Activated CD4-positive, alpha-beta T cell treated with anti-CD3 and anti-CD28 coated beads, Interleukin-2, Interleukin-4, amounts not matched to agents 100 ng/mL and 50 ng/mL, durations not matched to agents 16 hours and 8 hours (primary cell): ENCODE measurements at places on chromosomes 6 and 20.

DNA sequence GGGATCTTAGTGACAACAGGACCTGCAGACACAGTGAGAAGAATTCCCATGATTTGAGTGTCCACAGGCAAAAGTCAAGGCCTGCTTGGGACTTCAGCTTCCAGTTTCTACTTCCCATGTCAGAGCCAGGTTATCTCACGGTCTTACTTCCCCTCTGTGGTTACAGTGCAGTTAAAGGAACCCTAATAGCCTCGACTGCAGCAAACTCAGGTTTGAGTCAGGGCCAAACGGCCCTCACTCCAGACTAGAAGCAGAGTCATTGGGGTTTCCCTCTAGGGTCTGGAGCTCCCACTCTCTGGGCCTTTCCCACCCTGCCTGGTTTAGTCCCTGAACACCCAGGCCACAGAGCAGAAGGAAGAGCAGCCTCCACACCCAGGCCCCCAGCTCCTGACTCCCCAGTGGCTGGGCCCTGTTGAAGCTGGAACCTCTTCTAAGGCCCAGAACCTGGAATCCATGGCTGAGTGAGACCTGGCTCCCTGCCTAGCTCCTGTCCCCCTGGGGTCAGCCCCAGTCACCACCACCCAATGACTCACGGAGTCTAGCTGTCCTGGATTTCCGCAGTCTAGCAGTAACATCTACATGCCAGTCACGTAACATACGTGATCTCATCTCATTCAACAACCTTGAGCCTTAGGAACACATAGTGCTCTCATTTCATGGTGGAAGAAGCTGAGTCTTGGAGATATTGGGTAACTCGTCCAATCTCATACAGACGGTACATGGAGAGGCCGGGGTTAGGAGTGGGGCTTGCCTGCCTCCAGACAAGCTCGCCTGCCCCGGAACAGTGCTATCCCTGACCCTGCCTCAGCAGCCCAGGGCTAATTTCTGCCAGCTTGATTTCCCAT lies 9.2 kb upstream of the GHRH start:
- DNase-seq: no peak

DNA sequence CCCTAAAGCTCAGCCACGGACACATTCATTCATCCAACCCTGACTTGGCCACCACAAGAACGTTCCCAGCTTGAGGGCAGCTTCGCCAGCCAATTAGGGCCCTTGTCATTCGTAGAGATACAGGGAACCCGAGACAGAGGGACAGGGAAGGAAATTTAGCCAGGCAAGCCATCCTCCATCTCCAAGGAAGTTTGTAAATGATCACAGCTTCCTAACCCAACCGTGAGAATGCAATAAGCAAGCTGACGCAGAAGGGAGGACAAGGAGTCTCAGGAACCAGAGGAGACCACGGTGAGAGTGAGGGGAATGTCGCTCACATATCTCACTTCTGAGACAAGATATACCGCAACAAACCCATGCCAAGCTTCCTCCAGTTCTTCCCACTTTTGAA lies 1.4 kb downstream of the TRAM2 start:
- DNase-seq: no peak

GRCh38 chr20:49286689-49287551 lies 9.1 kb upstream of the ZNFX1 start:
- no peak for DNase-seq

- DNase-seq: no peak
Observed at GRCh38 chr6:154537511-154538325, 27.2 kb upstream of the CNKSR3 start.

DNA sequence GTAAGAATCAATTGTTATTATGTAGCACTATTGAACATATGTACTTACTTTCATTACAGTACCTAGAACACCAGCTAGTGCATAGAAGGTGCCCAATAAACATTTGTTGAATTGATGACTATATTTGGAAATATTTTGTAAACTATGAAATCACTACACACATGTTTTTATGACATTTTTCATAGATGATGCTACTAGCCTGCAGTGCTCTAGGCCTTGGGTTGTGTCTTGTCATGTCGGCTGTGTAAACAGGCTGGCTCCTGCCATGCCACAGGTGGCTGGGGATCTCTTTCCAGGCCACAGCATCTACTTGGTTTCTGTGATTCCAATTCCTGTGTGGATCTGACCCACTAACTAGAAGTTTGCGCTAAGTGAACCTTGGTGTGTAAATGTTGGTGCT lies 43.3 kb upstream of the EDN1 start:
- no peak for DNase-seq

- DNase-seq: peak; percentile 28
Observed at GRCh38 chr6:161038229-161039031, 46.9 kb downstream of the MAP3K4 start.

GRCh38 chr20:4563031-4563430 lies 158.7 kb upstream of the PRND start:
- DNase-seq: no peak

DNA sequence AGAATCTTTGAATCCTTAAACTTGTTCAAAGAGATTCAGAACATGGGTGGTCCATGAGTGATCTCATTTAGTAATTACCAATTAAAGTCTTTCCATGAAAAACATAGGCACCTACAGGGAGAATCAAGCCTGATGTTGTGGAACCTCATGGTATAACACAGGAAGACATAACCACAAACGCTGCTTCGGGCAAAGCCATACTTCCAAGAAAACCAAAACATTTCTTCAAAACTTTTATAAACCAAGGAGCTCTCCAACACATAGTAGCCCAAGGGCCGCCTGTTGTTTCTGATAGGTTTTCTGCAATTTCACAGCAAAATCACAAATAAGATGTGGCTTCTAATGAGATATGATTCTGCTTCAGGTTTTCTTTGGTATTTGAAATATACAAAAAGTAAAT lies 2.5 kb downstream of the CHD6 start:
- no peak for DNase-seq

- DNase-seq: peak; percentile 76
Observed at GRCh38 chr20:45290677-45291355, 15.8 kb upstream of the RBPJL start.

- no peak for DNase-seq
Observed at GRCh38 chr6:125797886-125798444, 7.2 kb downstream of the NCOA7 start.

DNA sequence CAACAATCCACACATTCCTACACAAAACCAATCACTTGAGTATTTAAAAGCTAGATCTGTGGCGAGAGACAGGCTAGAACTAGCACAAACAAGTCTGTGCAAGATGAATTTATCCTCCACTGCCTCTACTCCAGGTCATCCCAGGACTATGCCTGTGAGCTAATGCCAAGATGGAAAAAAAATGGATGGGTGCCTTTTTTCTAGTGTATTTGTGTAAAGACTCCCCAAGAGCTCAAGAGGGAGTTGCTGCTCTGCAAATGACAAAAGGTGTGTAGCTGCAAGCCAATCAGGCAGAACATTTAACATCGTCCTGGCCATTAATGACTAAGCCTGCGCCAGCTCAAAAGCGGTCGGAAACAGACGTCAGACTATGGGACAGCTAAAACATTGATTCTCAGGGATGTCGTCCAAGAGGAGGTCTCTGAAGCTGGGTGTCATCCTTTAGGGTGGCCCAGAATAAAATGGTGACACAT lies 21.9 kb downstream of the ATXN1 start:
- no peak for DNase-seq

DNA sequence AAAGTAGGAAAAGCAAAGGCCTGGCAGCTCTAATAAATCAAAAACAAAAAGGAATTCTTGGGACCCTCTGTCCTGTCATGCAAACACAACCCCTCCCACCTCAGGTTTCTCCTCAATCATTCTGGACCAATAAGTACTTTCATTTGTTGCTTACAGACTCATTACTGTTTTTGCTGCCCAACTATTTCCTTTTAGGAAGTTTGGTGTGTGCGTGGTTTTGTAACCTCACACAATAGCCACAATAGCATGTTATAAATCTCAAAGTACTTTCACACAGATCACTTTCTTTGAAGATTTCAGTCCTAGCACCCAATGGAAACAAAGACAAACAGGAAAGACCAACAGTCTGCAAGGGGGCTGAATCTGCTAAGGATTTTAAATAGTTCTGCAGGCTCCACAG lies 4.5 kb downstream of the MRPL14 start:
- peak; percentile 47 for DNase-seq

DNA sequence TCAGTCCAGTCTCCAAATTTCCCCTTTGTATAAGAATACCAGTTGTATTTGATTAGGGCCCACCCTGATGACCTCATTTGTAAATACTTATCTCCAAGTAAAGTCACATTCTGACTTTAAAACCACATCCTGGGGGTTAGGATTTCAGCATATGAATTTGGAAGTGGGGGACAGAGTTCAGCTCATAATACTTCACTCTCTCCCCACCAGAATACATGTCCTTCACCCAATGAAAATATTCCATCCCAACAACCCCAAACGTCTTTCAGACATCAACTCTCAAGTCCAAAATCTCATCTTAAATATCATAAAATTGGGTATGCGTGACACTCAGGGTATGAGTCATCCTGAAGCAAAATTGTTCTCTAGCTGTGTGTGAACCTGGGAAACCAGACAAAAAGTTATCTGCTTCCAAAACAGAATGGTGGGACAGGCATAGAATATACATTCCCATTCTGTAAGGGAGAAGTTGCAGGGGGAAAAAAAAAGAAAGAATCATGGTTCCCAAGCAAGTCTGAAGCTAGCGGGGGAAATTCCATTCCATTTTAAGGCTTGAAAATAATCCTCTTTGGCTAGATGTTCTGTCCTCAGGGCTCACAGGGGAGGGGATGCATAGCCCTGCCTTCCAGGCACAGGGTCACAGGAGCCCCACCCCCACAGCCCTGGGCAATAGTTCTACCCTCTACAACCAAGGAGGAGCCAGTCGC lies 113.9 kb downstream of the ADAT2 start:
- peak; percentile 17 for DNase-seq
